ENCODE measurements at places on chromosomes 13 and 19.

DNA sequence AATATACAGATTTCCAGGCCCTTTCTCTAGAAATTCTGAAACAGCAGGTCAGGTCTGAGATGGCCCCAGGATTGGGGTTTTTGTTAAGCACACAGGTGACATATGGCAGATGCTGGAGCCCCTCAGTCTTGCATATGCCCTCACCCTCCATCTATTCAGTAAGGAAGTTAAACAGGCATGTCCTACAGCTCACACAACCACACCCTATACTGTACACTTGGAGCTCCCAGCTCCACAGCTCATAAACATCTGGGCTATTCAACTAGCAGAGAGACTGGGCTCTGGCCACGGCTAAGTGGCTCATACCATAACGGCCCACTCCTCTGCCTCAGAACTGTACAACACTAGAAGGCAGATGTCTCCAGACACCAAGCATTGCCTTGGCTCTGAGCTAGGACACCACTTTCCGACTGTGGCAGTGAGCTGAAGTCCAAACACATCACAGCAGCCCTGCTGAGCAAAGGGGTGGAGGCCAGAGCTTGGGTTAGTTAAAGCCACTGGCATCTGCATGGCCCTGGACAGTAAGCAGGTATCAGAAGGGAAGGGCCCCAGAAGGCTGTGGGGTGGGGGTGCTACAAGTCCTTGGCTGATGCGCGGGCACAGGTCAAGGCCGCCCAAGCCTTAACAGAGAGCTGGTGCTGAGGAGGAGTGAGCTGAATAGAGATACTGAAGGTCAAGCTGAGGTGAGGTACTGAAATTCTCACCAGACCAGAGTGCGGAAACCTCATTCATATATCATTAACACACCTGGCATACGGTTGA, 79.1 kb downstream of the ABCC4 start:
- DNase-seq, result no peak

GRCh38 chr19:41386442-41386841, 10.1 kb downstream of the TMEM91 start:
- DNase-seq, result peak; percentile 59

DNA sequence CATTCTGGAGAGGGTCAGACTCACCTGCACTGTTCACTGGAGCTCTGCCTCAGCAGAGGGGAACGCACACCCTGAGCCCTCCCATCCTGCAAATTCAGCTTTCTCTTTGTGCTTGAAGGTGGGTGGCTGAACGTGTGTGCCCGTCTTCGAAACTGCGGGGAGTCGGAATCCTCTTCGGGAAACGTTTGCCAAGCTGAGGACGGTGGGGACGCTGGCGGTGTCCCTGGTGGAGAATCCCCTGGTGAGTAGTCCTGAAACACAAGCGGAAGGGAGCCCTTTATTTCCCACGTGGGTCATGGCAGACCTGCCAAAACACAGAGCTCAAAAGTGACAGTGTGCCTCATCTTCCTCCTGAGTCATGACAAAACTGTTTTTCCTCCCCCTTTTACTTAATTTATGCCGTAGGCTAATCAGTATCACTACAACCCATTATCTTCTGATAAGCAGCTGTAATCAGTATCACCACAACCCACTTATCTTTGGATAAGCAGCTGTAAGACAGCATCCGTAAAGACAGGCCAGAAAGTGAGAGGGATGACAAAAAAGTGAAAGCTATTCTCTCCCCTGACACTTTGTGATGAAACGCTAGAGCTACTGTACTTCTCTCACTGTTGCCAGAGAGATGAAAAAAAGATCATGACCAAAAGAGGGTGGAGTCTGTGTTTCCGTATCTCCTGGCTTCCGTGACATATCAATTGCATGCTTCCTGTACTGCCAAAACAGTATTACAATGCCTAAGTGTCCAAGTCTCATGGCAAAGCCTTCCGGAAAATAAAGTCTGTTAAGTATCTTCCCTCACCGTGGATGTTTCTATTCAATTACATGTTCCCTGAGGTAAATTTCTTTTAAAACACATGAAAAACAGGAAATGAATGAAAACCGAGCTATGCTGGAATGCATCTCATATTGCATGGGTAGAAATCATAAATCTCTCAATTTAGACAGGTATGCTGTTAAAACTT, 155.5 kb downstream of the TBC1D4 start:
- peak; percentile 66 for DNase-seq

DNA sequence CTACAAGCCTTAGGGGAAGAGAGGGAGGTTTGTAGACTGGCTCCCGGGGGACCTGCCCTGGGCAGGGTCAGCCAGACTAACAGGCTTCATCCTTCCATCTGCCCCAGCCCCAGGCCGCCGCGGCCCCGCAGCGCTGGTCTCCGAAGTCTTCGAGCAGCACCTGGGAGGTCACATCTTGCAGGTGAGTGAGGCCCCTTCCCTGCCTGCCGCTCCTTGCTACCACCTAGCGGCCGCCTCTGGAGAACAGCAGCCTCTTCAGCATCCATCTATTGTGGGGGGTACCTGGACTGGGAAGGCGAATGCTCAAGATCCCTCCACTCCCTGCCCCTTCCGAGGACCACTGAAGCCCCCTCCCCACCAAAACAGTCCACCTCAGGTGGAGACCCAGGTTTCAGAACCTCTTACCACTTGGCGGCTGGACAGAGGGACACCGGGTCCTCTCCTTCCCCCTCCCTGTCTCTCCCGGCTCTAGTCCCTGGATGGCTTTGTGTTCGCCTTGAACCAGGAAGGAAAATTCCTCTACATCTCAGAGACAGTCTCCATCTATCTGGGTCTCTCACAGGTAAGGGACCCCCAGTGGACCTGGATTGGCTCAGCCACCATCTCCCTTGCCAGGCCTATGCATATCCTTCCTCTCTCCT, 12.7 kb downstream of the NPAS1 start:
- peak; percentile 26 for DNase-seq

DNA sequence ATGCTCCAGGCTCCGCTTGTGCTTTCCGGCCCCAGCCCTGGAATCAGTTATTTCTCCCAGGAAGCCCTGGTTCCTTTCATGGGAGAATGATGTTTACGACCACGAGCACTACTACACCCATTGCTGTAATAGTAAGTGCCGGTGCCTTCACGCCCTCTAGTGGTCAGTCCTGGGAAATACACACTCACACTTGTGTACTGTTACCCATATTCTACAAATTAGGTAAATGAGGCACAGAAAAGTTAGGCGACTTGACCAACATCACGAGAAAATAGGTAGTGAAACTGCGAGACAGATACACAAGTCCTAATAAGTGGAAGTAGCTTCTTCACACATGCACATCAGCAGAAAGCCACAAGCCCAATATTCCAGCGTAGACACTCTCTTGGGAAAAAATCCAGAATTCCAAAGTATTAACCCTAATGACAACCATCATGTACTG, 21.7 kb downstream of the CEACAM21 start:
- DNase-seq, result peak; percentile 75

DNA sequence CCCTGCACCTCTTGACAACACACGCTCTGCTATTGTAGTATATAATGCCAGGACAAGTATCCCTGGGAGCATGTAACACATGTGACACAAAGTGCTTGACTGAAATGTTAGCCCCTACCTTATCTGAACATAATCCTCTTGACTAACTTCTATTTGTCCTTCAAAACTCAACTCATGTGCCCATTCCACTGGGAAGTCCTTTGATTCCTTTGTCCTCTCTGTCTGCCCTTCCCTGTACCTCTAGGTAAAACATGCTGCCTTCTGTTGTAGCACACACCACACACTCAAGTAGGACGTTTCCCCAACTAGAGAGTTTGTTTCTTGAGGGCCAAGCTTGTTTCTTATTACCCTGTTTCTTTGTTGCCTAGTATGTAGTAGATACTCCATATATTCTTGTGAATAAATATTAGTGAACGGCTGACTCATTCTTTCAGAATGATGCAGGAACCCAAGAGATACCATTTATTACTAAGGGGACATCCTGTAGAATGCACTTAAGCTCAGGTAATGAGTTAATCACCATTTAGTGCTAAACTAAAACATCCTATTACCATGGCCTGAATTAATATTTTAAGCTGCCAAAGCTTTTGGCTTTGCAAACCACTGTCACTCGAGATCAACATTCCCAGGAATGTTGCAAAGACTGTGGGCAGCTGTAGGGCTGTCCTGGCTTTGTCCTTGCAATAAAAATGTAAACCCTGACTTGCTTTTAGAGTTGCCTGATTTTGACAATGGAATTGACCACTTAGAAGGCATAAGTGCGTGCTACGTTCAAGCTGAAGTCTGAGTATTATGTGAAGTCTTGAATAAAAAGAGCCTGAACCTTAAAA, 313.4 kb downstream of the COG6 start:
- no peak for DNase-seq

- peak; percentile 61 for DNase-seq
These were observed at the start of gene ZNF792 for GRCh38 chr19:34963573-34964406. TSS of gene ZNF792 (minus strand) at chr19:34964229. CDS start at chr19:34963662, 567 bp downstream.

- no peak for DNase-seq
These were observed 781.3 kb upstream of the MIR17HG start for GRCh38 chr13:90565985-90566713.

DNA sequence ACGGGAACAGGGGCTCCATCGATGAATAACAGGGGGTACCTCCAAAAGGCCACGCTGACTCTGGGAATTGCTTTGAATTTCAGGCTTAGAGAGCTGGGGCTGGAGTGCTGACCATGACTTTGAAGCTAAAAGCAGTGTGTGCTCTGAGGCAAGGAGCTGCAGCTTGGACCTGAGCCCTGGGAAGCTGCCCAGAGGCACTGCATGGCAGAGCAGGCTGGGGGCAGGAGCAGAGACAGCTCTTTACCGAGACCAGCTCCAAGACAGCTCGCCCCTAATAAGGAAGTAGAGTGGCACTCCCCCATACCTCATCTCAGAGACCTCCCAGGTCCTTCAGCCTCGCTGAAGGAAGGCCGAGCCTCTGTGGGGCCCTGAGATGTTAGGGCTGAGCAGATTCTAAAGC, 200.2 kb downstream of the COL4A1 start:
- DNase-seq, result no peak

DNA sequence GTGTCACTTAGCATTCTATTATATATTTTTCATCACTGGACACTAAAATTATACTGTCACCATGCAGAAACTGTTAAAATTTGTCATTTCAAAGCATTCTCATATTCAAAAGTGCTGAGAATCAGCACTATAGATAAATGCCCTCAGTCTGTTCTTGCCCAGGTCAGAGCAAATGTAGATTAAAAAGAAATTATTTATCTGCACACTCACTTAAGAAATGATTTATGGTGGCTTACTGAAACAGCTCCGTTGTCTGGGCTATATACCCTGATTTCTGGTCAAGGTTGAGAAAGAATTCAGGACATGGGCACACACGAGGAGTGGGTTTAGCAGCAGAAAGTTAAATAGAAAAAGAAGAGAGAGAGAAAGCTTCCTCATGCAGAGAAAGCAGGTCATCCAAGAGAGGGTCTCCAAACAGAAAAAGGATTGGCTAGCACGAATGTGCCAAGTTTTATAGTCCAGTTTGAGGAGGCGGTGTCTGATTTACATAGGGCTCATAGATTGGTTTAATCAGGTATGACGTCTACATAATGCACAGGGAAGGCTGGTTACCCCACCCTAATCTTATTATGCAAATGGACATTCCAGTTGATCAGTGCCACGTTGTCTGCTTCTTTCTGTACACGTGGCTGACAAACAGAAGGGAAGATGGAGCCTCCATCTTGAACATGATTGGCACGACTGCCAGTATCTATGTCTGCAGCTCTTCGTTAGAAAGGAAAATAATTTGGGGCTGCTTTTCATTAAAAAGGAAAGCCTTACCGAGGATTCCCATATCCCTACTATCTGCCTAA, 47.3 kb upstream of the N4BP2L1 start:
- no peak for DNase-seq

GRCh38 chr19:47518139-47518538, 3.3 kb upstream of the NAPA start:
- no peak for DNase-seq

- DNase-seq, result no peak
These were observed 16.3 kb downstream of the EPS8L1 start for GRCh38 chr19:55091955-55092354.

GRCh38 chr13:97245011-97245410, 22.9 kb downstream of the MBNL2 start:
- no peak for DNase-seq

- peak; percentile 24 for DNase-seq
These were observed at the start of gene LRRC63 for GRCh38 chr13:46211483-46212351. TSS of gene LRRC63 (plus strand) at chr13:46211928. CDS start at chr13:46213035, 1,107 bp downstream.

Data from cardiac fibroblast (primary cell).